ENCODE measurements at places on chromosomes 2 and 18.

DNA sequence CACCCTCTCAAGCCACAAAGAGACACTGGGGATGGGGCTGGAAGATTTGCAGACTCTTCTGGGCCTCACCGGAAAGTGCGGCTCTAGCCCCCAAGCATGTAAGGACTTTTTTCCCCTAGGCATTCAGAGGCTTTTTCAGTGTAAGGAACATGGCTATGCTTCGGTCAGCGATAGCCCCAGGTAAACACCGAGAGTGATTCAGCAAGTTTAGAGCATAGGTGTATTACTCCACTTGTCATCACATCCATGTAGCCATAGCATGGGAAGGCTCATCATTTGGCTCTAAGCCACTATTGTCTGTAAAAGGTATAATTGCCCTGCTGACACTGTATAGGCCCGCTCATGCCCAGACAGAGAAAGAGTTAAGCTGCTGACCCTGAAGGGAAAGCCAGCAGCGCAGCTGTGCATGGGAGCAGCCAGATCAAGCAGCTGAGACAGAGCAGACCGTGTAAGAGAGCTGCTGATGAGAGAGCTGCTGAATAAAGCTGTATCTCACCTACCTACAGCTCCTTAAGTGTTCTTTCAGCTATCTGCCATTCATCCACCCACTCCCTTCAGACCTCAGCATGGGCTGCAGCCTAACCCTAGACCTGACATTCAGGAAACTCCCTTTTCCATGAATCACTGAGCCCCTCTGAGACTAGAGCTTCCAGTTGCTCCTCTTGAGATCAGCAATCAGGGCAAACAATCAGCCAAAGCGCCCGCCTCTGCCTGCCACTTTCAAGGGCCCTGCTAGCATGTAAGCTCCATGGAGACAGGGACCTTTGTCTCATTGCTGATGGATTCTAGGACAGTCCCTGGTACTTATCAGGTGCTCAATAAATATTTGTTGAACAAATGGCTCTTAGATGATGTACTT lies 25.5 kb downstream of the LGALSL start:
- H3K27ac ChIP-seq, result no peak overlapping the region
- H3K36me3 ChIP-seq, result no peaks in the 10 kb centered on the region

DNA sequence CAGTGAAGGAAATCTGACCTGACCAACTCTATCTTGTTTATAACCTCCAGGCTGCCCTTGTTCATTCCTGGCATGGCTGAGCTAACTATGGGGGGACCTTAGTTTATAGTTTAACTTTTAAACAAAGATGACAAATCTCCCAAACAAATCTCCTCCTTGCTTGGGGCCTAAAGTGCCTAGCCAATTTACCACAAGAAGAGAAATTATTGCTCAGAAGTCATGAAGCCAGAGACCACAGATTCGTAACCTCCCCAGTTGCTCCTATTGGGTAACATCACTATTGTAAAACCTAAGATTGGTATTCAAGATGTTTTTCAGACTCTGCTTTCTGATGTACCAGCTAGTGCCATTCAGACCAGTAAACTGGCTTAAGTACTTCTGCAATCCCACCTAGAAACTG lies 649.4 kb upstream of the SLC8A1 start:
- H3K27ac ChIP-seq, result no peak overlapping the region
- H3K27me3 ChIP-seq, result no peaks in the 10 kb centered on the region
- no peak for DNase-seq
- H3K4me1 ChIP-seq, result no peaks in the 10 kb centered on the region

GRCh38 chr18:64118406-64118805 lies 30.5 kb downstream of the LINC00305 start:
- DNase-seq, result no peak
- no peaks in the 10 kb centered on the region for H3K4me1 ChIP-seq
- H3K27me3 ChIP-seq, result no peaks in the 10 kb centered on the region
- H3K4me3 ChIP-seq, result no peak overlapping the region
- H3K27ac ChIP-seq, result no peak overlapping the region

GRCh38 chr2:120748310-120748709 lies 12.6 kb downstream of the GLI2 start:
- peaks cover 17% of the 10 kb centered on the region for H3K4me1 ChIP-seq
- no peak for DNase-seq
- H3K27me3 ChIP-seq, result no peaks in the 10 kb centered on the region

DNA sequence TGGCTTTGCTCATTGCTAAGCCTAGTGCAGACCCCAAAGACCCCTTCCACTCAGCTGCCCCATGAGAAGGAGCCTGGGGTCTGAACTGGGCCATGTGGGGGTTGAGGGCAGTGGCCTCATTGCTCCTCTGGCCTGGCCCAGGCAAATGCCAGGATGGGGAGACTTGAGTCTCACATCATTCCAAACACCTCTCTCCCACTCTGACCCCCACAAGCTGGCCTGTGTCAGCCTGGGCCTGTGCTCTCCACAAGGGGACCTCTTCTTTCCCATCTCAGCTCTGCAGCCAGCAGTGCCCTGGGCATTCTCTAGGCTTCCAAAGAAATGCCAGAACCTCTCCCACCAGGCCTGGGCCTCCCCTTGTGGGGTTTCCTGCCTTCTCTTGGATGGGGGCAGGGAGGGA lies 45.8 kb upstream of the OTOF start:
- H3K4me3 ChIP-seq, result no peak overlapping the region
- H3K27ac ChIP-seq, result no peak overlapping the region
- H3K36me3 ChIP-seq, result no peaks in the 10 kb centered on the region
- H3K27me3 ChIP-seq, result no peaks in the 10 kb centered on the region

- no peak for DNase-seq
- no peak overlapping the region for H3K27ac ChIP-seq
- no peaks in the 10 kb centered on the region for H3K36me3 ChIP-seq
- H3K27me3 ChIP-seq, result no peaks in the 10 kb centered on the region
- no peaks in the 10 kb centered on the region for H3K4me1 ChIP-seq
These were observed 443.2 kb downstream of the ARHGAP15 start for GRCh38 chr2:143572421-143572820.

GRCh38 chr2:217703102-217703501 lies 299.7 kb downstream of the TNS1 start:
- no peak overlapping the region for H3K4me3 ChIP-seq
- H3K27ac ChIP-seq, result no peak overlapping the region
- peaks cover 10% of the 10 kb centered on the region for H3K4me1 ChIP-seq
- no peaks in the 10 kb centered on the region for H3K36me3 ChIP-seq
- DNase-seq, result no peak

All from ovary (tissue), 10 donors.